ENCODE measurements at places on chromosomes 3 and 15.

- peak; percentile 11 for DNase-seq
These were observed 41.6 kb downstream of the NR2C2 start for GRCh38 chr3:14988988-14989394.

- no peak for DNase-seq
These were observed 161.8 kb downstream of the LEKR1 start for GRCh38 chr3:156987946-156988345.

GRCh38 chr3:113057117-113057516 lies 66.3 kb downstream of the GTPBP8 start:
- no peak for DNase-seq

GRCh38 chr15:52749258-52749657 lies 40.9 kb downstream of the ONECUT1 start:
- DNase-seq = no peak

DNA sequence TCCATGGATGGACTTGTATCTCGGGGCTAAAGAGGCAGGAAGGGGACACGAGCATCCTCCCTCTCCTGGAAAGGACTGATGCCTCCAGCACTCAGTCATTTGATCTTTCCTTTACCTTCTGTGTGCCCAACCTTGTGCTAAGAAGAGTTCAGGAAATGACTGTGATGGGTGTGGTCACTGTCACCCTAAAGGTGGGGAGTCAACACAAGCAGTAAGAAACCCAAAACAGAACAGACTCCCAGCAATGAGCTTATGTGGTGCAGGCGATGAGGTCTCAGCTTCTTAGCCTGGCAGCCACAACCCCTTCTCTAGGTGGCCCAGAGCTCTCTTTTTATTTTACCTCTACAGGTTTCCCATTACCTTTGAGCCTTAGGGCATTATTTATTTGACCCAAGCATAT lies 3.8 kb downstream of the MPI start:
- no peak for DNase-seq

- no peak for DNase-seq
These were observed 832 bp downstream of the TGFBR2 start for GRCh38 chr3:30607032-30607833.

DNA sequence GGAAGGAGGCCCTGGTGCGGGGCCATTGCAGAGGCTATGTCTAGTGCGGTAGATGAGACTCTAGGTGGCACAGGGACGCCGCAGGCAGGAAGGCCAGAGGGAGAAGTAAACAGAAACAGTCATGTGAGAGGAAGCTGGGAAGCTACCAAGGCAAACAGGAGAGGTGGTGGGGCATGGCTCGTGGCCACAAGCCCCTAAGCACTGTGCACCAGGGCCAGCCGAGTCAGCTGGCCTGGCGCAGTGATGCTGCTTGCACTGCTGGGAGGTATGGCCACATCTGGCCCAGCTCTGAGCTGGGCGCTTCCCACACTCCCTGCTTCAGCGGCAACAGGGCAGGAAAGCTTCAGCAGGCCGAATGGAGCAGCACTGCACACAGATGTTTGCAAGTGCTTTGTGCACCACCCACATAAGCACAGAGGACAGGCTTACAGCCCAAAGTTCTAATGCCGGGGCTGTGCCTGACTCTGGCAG lies 76.6 kb downstream of the SRGAP3 start:
- no peak for DNase-seq

GRCh38 chr3:16834214-16834613 lies 50.5 kb upstream of the PLCL2 start:
- DNase-seq = no peak

DNA sequence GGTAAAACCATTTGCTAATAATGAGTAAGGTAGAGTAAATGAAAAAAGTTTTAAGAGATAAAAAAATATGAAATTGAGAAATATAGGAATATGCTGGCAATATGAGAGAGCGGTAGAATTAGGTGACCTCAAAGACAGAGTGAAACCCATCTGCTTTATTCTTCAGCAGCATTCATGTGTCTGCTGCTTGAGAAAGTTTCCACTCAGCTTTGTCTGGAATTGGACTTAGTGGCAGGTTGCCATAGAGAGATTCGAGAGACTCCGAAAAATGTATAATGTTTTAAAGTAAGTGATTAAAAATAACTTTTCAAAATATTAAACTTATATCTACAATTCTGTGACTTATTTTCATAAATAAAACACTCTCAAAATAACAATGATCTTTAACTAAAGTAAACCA lies 5.0 kb downstream of the SUCNR1 start:
- DNase-seq = no peak

- peak; percentile 70 for DNase-seq
These were observed at the start of gene VWA5B2 for GRCh38 chr3:184229394-184230080. VWA5B2 (plus strand) TSS chr3:184229585; CDS start chr3:184230529, 944 bp downstream.

DNA sequence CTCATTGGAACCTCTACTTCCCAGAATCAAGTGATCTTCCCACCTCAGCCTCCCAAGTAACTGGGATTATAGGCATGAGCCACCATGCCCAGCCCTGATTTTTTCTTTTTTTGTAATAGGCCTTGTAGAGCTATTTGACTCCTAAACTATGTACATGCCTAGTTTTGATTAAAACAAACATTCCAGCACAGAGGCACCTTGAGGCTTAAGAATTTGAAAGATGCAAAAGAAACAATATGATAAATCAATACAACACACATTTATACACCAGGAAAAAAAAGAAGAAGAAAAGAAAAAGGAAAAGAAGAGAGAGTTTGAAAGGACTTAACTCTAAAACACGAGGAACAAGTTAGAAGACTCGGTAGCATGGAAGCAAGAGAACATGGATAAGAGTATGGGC lies 13.9 kb upstream of the FRMD5 start:
- DNase-seq = no peak

DNA sequence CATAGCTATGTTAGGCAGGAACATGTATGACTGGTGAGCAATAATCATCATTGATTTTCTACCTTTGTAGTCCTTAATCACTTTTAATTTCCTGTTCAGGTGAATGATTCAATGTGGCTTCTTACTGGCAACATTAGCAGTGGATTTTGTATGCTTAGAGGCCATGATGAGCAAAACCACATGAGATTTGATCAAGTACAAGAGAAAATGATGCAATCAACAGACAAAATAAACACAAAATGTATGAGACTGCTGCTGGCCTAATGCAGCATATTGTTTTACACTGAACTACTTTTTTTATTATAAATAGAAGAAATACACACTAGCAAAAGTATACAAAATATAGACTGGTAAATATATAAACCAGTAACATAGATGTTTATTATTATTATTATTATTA lies 47.5 kb upstream of the SI start:
- no peak for DNase-seq

- DNase-seq = peak; percentile 91
These were observed 40.3 kb upstream of the NDUFB4 start for GRCh38 chr3:120555657-120556509.

Data from cerebellar cortex (tissue), 1 donor.